Activated T-helper 9 cell treated with anti-CD3 and anti-CD28 coated beads, Interleukin-2, amount 50 U/mL, for 16 hours (primary cell): ENCODE measurements at places on chromosomes 11 and 22.

DNA sequence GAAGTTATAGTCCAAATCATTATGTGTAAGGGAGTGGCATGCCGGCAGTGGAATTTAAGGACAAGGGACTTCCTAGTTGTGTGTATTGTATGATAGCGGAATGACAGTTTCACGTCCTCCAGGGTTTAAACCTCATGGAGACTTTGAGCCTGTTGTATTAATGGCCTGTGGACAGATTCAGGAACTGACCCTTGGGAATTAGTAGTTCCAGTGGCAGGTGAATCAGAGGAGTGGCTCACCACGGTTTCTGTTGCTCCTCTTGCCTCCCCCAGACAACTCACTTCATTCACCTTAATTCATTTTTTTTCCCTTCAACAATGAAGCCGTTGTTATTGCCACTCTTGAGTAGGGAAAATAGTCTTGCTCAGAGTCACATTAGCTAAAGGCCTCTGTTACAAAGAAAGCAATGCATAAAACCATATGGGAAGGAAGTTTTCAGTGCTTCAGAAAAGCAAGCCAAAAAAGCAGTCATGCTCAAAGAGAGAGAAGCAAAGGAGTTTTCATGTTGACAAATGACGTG, 22.6 kb downstream of the AMOTL1 start:
- no peak for DNase-seq

DNA sequence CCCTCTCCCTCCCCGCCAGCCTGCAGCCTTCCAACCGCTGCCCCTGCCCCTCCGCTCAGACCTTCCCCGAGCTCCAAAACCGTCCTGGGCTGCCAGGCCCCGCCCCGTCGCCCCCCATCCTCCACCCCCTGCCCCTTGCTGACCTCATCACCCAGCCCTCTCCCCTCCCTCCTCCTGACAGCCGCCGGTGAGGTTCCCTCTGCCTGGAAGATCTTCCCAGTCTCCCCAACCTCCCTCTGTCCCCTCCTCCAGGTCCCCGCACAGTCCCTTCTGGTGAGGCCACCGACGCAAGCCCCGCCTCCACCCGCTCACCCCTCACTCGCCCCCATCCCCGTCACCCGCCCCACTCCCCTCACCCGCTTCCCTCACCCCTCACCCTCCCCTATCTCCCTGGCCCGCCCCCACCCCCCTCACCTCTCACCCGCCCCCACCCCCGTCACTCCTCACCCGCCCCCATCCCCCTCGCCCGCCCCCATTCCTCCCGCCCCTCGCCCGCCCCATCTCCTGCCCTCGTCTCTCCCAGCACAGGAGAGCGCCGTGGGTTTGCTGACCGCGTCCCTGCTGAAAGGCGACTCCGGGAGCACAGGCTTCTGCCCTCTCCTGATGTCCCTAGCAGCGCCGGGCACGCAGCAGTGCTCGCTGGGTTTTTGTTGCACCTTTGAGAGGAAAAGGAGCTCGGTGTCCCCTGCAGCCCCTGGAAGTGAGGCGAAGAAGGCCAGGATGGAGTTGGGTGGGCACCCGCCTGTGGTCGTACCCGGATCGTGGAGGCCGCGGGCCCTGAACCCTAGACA, 16.4 kb upstream of the UPK3A start:
- peak; percentile 8 for DNase-seq

DNA sequence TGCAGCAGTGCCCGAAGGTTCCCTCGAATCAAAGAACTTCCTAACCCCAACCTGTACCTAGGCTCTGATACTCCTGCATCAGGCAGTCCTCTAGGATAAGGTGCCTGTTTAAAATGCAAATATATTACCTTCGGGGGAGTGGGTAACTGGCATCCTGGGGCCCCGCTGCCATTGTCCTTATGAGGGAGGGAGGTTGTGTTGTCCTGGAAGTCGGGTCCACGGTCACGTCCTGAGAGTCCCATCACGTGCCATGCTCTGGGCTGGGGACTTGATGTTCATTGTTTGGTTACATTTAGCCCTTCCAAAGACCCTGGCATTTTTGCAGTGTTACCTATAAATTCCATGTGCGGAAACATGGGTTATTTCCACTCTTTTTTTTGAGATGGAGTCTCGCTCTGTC, 67.6 kb downstream of the PARVB start:
- no peak for DNase-seq

DNA sequence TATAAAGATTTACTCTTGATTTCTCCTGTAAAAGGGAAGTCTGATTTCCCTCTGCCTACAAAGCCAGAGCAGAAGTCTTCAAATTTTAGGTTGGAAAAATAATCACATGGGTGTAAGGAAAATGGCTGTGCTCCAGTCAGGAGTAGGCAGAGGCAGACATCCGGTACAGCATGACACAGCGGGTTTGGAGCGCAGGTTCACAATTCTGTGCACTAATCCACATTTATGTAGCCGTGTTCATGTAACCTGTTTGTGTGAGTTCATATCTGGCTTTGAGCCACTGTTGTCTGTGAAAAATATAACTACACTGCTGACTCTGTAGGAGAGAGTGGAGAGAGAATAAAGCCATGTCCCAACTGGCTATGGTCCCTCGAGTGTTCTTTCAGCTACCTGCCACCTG, 248.0 kb downstream of the CASP12 start:
- DNase-seq, result no peak

- no peak for DNase-seq
Measured at GRCh38 chr11:117376517-117376916, 48.9 kb downstream of the CEP164 start.

GRCh38 chr22:41951898-41952474, at the start of gene SMIM45:
Gene SMIM45 (plus strand): TSS chr22:41952150.
- no peak for DNase-seq

- DNase-seq, result no peak
Measured at GRCh38 chr11:106990331-106990730, 27.9 kb downstream of the GUCY1A2 start.

GRCh38 chr11:85705800-85706199, 19.8 kb upstream of the CCDC89 start:
- DNase-seq, result no peak

DNA sequence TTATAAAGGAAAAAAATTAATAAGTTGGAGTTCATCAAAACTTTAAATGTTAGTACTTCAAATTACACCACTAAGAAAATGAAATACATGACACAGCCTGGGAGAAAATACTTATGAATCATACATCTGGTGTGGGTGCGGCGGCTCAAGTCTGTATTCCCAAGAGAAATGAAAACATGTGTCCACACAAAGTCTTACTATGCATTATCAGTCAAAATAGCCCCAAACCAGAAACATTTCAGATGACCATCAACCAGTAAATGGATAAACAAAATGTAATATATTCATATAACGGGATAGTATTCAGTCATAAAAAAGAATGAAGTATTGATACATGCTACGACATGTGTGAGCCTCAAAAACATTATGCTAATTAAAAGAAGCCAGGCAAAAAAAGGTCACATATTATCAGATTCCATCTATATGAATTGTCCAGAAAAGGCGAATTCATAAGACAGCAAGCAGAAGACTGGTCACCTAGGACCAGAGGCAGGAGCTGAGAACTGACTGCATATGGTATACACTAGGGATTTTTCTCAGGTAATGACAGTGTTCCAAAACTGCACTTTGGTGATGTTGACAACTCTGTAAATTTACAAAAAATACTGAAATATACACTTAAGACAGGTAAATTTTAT, 5.3 kb upstream of the AKIP1 start:
- no peak for DNase-seq

GRCh38 chr11:32006799-32007388, 84.0 kb upstream of the RCN1 start:
- no peak for DNase-seq

DNA sequence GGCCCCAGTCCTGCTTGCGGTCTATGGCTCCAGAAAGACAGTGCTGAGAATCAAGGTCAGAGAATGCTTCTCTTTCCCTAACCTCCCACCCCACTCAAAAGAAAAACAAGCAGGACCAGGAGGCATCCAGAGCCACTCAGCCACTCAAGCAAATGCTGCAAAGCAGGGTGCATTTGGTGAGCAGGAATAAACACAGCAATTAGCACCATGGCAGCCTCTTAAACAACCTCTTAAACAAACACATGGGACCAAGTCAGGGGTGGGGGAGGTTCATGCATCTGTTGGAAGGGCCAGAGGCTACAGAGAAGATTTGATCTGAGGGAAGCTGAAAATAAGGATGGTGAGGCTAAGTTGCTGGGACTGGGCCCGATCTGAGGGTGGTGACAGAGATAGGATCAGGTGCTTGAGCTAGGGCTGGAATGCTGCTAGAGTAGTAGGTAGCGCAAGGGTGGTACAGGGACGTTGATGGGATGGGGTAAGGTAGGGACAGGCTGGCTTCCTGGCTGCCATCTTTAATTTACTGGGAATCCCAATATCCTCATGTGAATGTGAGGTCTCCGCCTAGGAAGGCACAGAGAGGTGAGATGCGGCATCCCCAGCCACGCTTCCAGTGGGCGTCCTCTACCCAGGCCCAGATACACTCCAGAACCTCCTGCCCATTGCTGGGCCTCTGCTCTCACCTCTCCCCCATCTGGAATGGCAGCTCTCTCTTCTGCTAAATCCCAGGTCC, 26.6 kb upstream of the LMO1 start:
- DNase-seq, result no peak

GRCh38 chr11:79087961-79088318, 352.9 kb downstream of the TENM4 start:
- no peak for DNase-seq

- DNase-seq, result no peak
Measured at GRCh38 chr22:47112994-47113852, 350.8 kb downstream of the TBC1D22A start.

- no peak for DNase-seq
Measured at GRCh38 chr11:39965701-39966100, 1493.8 kb downstream of the LRRC4C start.

- DNase-seq, result no peak
Measured at GRCh38 chr11:96256215-96257011, 86.6 kb downstream of the MAML2 start.

- no peak for DNase-seq
Measured at GRCh38 chr11:130370845-130371590, 56.3 kb upstream of the ZBTB44 start.

GRCh38 chr11:69654001-69654659, 13.2 kb downstream of the CCND1 start:
- no peak for DNase-seq

- no peak for DNase-seq
Measured at GRCh38 chr11:122523846-122524805, 131.4 kb upstream of the UBASH3B start.

DNA sequence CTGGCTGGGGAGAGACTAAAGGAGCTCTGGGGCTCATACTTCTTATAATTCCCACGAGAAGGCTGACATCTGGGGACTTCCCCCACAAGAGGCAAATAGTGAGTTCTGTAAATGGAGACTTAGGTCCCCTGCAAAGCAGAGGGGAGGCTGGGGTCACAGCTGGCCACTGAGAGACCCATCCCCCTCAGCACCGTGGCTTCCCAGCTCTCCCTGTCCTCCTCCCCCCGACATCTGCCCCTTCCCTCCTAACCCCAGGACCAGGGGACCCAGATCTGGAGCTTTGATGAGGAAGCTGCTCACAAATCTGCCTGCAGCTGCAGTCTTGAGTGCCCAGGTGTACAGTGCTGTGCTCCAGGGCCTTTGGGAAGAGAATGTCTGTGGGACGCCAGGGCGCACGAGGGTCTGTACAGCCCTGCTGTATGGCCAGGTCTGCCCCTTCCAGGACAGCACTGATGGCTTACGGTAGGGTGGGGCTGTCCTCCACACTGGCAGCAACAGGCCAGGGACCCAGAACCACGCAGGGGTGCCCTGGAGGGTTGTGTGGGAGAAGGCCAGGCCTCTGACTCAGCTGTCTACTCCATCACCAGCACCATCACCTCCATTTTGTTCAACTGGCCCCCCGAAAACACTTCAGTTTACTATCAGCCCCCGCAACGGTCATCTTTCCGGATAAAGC, 1.1 kb downstream of the RGL4 start:
- no peak for DNase-seq

GRCh38 chr22:46636221-46637002, 16.2 kb downstream of the GRAMD4 start:
- no peak for DNase-seq

DNA sequence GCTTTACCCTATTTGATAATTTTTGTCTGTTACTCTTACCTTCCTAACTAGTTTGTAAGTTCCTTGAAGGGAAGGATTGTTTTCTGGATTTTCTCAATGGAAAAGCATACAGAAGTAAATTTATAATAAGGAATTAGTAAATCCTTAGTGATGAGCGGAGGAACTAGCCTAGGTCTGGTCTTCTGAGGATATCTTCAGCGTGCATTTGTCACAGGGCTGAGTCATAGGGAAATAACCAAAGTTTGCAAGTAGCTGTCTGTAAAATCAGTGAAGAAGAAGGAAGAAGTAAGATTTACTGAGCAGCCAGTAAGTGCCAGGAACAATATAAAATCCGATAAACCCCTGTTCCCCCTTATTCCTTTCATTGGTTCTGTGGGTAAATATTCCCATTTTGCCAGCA, 162.7 kb upstream of the SORL1-AS1 start:
- no peak for DNase-seq

GRCh38 chr22:49815641-49816091, 12.0 kb downstream of the BRD1 start:
- no peak for DNase-seq

DNA sequence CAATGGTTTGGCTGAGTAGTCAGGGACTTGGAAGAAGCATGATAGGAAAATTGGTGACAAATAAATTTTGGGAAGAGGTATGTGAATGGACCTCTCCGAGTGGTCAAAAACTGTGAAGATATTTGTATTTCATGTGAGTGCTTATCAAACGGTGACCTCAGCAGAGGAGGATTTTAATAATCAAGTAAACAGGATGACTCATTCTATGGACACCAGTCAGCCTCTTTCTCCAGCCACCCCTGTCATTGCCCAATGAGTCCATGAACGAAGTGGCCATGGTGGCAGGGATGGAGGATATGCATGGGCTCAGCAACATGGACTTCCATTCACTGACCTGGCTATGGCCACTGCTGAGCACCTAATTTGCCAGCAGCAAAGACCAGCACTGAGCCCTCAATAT, 21.2 kb downstream of the MS4A4E start:
- DNase-seq, result no peak

DNA sequence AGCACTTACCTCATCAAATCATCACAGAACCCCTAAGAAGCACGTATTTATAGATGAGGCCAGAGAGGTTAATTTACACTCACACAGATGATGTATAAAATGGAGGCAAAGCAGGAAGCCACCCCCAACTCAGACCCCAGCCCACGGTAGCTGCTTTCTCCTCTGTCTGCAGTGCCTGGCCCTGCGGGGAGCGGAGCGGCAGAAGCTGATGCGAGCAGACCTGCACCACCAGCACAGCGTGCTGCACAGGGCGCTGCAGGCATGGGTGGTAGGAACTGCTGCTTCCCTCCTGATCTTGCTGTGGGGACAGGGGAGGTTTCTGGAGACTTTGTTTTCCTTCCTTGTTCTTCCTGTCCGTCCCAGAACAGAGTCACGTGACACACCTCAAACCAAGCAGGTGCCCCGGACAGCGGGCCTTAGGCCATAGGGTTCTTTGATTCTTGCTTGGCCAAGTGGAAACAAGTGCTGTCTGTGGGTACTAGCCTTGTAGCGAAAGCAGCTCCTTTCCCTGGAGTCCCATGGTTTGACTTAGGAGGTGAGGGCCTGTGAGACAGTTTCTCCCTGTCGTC, 57.8 kb downstream of the PISD start:
- no peak for DNase-seq

DNA sequence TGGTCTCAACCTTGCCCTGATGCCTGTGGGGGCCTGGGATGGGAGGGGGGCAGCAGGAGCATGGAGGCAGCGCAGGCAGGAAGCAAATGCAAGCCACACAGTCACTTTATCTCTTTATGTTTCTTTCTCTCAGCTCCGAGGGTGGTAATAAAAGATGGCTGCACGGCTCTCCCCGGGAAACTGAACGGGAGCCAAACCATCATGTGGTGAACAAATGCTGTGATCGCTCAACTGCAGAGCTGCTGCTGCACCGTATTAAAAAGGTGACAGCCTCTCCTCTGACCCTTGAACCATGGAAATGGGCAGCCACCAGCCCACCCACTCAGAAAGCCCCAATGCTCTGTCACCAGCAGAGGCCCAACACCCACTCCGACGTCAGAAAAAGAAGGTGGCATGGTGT, 110.0 kb downstream of the TIMP3 start:
- no peak for DNase-seq
